ENCODE measurements at places on chromosomes 12 and 14. TPM values are rescaled to one million over a fixed set of nuclear protein-coding genes. Genes with fewer than 3 reads are reported as not detected.

Gene TOMM20L
- not detected for total RNA-seq

Gene HOXC4
- total RNA-seq = 0.14 TPM

Gene GPD1
- 0.87 TPM for total RNA-seq

DNA sequence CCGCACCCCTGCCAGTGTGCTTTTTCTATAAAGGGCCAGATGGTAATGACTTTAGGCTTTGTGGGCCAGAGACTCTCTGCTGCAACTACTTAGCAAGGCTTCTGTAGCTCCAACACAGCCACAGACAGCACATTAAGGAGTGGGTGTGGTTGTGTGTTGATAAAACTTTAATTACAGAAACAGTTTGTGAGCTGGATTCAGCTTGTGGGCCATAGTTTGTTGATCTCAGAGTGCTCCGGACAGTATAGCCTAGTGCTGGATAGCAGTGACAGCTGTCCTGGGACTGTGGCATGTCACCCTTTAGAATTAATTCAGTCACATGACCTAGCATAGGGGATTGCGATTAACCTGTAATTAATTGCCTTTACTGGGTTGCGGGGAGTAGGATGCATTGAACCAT is 109.7 kb downstream of the ZNF664 start:
- no peak for DNase-seq

- DNase-seq = peak; percentile 52
Measured at GRCh38 chr12:56628671-56629458, 1.3 kb downstream of the BAZ2A start.

DNA sequence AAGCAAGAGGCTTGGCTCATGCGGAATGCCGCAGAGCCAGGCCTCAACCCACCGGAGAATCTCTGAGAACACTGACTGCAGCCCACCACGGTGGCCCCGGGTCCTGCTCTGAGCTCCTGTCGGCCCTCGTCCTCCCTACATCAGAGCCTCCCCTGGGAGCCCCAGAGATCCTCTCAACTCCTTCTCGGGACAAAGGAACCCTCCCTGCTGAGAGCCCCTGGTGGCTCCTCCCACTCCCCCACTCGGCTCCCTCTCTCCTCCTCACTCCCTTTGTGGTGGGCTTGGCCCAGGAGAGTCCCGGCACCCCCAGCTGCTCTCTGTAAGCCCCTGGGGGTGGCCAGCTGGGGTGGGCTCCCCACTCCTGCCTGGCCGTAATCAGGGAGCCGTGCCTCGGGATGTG is 11.1 kb upstream of the INF2 start:
- DNase-seq = no peak

DNA sequence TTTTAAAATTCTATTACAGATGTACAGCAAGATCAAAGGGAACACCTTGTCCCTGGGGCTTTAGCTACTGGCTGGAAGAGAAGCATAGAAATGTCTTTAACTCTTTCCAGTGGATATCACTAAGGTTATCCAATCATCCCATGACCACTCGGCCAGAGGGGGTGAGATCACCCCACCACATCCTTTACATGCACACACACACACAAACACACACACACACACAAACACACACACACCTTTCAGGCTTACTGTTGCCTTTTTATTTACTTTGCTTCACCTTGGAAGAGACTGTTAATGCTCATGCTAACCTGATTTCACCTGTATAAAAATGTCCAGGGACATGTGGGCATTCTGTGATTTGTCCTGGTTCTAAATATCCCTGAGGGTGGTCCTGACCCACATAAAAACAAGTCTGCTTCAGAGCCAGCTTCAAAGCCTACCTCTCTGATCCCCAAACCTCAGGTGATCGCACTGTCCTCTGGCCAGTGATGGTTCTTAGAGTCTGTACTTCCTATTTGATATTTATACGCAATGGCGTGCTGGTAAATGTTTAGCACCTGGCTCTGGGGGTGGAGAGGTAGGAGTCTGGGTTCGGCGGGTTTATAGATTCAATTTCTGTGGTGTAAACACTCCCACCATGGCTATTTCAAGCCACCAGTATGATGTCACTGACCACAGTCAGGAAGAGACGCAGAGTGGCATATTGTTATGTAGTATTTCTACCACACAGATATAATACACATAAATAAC is 166.1 kb upstream of the EEA1 start:
- no peak for DNase-seq

DNA sequence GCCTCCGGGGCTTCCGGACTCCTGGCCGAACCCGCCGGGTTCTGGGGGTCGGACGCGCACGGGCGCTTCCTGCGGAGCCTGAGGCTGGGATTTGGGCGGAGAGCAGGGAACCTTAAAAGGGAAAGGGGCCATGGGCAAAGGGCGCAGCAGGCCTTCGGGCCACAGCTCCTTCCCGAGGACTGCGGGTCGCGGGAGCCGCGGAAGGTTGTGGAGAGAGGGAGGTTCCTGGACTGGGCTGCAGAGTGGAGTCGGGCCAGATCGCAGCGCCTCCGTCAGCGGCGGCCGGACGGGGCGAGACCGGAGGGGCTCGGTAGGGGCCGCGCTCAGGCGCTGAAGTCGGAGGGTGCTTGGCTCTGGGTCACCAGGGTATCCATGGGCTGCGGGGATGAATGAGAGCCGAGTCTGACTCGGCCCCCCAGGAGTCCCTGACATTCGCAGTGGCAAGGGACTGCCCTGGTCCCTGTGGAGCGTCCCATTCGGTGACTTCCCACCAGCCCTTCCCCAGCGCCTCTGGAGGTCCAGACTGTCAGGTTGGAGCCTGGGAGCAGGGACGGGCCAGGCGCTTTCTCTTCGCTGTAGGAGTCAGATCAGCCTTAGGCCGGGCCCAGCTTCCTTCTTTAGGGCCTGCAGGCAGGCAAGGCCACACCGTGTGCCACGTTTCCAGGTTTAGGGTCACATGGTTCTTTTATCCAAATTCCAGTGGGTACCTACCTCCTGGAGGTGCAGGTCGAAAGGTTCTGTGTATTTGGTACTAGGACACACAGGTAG is 938 bp upstream of the SLC25A29 start:
- DNase-seq = no peak

GRCh38 chr14:77094672-77095284 is 3.3 kb upstream of the CIPC start:
- peak; percentile 63 for DNase-seq

- DNase-seq = no peak
Measured at GRCh38 chr14:95216008-95216407, 58.7 kb upstream of the DICER1 start.

GRCh38 chr14:38302034-38302433 is 46.1 kb upstream of the CLEC14A start:
- DNase-seq = no peak

DNA sequence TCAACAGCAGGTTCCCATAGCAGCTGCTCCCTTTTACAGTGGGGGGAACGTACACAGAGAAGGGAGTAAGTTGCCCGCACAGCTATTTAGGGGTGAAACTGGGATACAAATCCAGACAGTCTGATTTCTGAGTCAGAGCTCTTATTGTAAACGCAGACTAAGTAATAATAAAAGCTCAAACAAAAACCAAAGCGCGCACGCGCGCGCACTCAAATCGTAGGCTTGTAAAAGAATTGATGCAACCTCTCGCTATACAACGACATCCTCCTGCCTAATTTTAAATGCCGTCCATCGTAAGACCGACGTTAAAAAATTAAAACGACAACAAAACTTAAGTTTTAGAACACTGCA is 747 bp upstream of the DACT1 start:
- peak; percentile 31 for DNase-seq
